ENCODE measurements at places on chromosomes 3 and 15.
A peak's percentile ranks its signal among the peaks of the same experiment; 100 is the strongest.

GRCh38 chr3:62723166-62723913, 151.9 kb downstream of the CADPS start:
- DNase-seq = no peak

- DNase-seq = no peak
Observed at GRCh38 chr15:26967719-26968269, 3.2 kb upstream of the GABRG3 start.

- no peak for DNase-seq
Observed at GRCh38 chr3:111822804-111823203, 36.3 kb upstream of the PHLDB2 start.

GRCh38 chr15:64501396-64501715, 41.0 kb downstream of the ZNF609 start:
- no peak for DNase-seq

GRCh38 chr15:72284781-72285180, 12.4 kb upstream of the PARP6 start:
- no peak for DNase-seq

- no peak for DNase-seq
Observed at GRCh38 chr3:103698646-103699045, 1263.8 kb downstream of the ZPLD1 start.

GRCh38 chr3:135140591-135140990, 345.5 kb downstream of the EPHB1 start:
- no peak for DNase-seq

DNA sequence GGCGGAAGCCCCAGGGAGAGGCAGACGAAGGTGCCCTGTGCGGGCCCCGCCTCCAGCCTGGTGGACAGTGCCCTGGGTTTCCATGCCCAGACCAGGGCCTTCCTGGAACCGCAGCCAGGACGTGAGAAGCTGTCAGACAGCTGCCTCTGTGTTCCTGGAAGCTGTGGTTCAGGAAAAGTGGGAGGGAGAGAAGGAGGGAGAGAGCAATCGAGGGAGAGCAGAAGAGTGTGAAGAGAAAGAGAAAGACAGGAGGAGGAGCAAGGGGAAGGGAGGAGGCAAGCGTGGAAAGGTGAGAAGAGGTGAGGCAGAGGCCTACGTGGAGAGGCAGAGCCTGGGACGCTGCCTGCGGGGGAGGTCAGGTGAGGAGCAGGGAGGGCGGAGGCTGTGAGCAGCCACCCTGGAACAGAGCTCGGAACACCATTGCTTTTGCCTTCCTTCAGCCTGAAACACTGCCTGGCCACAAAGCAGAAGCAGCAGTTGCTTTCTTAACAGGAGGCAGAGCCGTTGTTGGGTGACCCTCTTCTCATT, 18.6 kb downstream of the ZDHHC19 start:
- no peak for DNase-seq

GRCh38 chr3:146160964-146161662, at the start of gene PLOD2:
PLOD2 (minus strand) TSS chr3:146161184; CDS start chr3:146160989, 195 bp downstream.
- peak; percentile 93 for DNase-seq

GRCh38 chr15:19899021-19899824, 642.4 kb downstream of the GOLGA6L6 start:
- DNase-seq = no peak

- no peak for DNase-seq
Observed at GRCh38 chr15:35330916-35331315, 215.0 kb downstream of the DPH6 start.

GRCh38 chr3:126381966-126382365, 12.7 kb upstream of the CFAP100 start:
- DNase-seq = no peak

GRCh38 chr15:86165265-86166211, 85.9 kb downstream of the AGBL1 start:
- no peak for DNase-seq

GRCh38 chr3:185365291-185366073, 2.5 kb downstream of the MAP3K13 start:
- DNase-seq = no peak

- DNase-seq = peak; percentile 90
Observed at GRCh38 chr3:170572665-170573253, 13.1 kb downstream of the SLC7A14 start.

GRCh38 chr15:101652786-101653430, 727 bp upstream of the TM2D3 start:
- DNase-seq = no peak

DNA sequence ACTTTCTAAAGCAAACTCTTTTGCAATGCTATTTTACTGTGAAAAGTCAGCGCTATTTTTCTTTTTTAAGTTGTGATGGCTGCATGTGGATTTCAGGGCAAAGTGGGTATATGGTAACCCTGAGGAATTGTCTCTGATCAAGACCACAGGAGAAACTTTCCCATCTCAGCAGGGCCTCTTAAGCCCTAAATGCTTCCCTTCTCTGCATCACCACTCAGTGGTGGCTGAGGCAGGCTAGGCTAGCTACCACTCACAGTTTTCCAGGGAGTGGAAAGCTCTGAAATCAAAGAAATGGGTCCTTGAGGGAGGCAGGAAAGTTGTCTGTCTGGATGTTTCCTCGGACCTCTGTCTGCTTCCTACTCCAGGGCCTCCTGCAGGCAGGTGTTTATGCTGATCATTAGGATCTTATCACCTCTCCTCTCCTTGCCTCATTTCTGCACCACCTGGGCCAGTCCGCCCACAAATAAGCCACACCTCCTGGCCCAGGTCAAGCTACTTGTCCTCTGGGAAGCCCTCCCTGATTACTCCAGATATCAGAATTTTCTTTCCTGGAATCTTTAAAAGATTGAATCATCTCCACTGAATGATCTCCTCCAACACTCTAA, 37.0 kb downstream of the CEMIP start:
- no peak for DNase-seq

- DNase-seq = peak; percentile 46
Observed at GRCh38 chr3:30231277-30232141, 374.9 kb upstream of the TGFBR2 start.

DNA sequence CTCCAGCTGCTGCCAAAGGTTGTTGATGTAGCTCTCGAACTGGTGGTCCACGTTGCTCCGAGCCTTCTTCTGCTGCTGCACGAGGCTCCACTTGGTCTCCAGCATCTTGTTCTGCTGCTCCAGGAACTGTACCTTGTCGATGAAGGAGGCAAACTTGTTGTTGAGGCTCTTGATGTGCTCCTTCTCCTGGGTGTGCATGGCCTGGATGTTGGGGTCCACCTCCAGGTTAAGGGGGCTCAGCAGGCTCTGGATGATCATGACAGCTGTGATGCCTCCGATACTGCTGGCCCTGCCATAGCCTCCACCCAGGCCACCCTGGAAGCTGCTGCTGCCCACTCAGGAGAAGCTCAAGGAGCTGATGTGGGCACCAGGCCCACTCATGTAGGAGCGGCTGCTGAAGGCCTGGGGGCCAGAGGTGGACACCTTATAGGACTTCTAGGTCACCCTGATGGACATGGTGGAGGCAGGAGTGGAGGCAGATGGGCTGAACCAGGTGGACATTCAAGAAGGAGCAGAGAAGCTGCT, 14.9 kb upstream of the PSTPIP1 start:
- no peak for DNase-seq

- no peak for DNase-seq
Observed at GRCh38 chr3:60514866-60515265, 736.4 kb downstream of the FHIT start.

- no peak for DNase-seq
Observed at GRCh38 chr3:66956742-66957141, 41.4 kb upstream of the KBTBD8 start.

DNA sequence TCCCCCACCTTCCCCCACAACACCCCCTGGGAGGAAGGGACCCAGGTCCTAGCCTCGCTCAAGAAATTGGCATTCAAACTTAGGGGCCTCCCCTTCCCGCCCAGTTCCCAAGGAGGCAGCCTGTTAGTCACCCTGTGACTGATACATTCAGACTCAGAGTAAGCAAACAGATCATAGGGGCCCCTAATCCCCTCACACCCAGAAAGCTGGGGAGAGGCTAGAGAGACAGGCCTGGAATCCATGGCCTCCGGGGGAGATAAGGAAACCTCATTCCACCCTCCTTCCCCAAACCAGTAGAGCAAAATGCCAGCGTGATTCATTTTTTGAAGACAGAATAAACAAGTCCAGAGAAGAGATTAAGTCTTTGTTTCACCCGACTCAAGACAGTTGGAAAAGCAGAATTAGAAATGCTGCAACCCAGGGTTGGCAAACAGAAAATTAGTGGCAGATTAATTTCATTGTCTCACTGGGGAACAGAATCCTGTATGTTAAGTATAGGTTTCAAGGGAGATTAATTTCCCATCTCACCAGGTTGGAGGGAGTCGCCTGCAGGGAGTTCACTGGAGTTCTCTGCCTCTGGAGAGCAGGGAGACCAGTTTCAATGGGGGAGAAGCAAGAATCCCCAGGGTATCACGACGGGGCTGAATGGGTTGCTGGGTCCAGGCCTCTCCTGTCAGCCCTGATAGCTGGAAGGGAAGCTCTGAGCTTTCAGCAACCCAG, 268.3 kb downstream of the UACA start:
- DNase-seq = peak; percentile 88

DNA sequence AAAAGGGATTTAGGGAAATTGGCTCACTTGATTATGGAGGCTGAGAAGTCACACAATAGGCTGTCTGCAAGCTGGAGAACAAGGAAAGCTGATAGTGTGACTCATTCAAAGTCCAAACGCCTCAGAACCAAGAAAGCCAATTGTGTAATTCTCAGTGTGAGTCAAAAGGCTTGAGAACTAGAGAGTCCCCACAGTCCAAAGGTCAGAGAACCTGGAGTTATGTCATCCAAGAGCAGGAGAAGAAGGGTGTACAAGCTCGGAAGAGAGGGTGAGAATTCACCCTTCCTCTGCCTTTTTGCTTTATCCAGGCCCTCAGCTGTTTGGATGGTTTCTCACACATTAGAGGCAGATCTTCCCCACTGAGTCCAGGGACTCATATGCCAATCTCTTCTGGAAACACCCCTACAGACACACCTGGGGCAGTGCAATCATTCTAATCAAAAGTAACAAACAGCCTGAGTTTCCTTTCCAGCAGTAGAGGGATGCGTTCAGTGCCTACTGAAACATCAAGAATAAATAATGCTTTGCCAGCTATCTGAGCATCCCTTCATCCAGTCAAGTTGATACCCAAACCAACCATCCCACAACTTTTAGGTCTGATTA, 271.5 kb downstream of the SATB1 start:
- DNase-seq = peak; percentile 79

- no peak for DNase-seq
Observed at GRCh38 chr3:127015282-127016042, 32.5 kb downstream of the PLXNA1 start.

DNA sequence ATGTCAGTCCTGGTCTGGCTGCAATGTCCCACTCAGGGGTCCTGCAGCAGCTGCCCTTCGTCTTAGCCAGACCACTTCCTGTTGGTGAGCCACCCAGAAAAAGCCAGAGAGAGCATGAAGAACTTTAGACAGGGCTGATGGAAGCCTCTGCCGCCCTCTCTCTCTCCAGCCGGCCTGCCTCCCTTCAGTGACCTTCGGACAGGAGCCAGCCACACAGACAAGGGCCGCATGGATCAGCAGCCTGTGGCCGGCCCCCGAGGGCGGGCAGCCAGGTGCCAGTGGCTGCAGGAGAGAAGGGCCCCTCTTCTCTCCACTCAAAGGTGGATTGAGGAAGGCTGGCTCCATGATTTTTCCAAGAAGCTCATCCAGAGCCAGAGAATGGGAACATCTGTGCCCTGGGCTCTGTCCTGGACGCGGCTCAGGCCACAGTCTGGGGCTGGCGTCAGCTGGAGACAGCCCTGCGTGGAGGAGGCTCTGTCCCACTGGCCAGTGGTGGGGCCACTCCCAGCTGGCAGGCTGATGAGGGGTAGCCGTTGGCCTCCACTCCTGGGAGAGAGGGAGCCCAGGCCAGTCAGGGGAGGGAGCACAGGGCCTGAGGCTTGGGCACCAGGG, 42.9 kb downstream of the ISG20 start:
- no peak for DNase-seq

- no peak for DNase-seq
Observed at GRCh38 chr15:85692321-85692720, 102.4 kb downstream of the KLHL25 start.

DNA sequence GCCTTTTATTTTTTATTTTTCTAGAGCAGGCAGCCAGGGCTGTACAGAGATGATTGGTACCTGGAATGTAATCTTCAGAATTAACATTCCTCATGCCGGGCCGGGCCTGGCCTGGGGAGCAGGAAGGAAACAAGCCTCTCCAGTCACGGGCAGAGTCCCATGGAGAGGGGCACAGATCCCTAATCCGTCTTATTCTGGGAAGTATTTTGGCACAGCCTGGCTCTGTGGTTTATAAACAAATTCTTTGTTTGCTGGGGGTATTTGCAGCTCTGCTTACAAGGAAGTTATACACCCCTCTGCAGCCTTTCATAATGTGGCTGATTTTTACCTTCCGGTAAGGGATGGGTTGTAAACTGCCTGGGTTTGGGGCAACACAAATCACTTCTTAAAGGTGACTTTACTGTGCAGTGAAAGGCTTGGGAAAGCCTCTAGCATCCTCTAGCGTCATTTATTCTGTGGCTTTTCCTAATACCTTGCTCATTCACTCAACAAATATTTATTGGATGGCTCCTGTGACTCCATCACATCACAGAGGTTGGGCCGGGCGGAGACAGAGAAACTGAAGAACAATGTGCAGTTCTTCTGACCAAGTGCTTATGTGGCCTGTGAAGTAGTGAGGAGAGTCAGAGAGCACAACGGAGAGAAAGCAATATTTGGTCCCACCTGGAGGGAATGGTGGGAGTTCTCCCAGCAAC, 2.7 kb downstream of the SLC6A20 start:
- no peak for DNase-seq

DNA sequence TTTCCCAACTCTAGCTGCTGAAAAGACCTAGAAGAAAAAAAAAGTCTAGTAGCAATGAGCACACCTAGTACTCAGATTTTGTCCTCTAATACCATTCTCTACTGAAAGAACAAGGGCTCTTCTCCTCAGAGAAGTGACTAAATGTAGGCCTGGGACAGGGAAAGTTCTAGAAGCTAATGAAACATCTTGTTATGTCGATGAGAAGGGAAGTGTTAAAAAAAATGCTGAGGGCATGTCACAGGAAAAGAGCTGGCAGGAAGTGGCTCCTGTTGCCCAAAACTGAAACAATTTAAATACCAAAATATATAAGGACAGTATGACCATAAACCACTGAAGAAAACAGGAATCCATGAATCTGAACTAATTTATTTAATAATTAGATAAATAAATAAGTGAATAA, 581.4 kb upstream of the TBL1XR1 start:
- DNase-seq = no peak

DNA sequence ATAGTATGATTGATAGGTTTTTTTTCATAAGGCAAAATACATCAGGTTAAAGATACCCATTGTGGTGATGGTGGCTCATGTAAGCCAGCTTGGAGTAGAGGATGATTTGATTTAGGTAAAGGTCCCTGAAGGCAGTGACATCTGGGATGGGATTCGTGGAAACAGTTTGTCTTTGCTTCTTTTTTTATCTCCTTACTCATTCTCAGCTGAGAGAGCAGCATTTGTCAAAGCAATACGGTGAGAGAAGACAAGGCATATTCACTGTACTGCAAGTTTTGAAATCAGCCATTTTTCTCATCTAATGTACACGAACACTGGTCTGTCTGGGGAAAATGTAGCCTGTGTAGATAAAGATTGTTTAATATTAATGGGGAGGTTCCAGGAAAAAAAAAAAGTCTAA, 749.1 kb downstream of the SQOR start:
- DNase-seq = no peak

- DNase-seq = no peak
Observed at GRCh38 chr3:172676196-172676922, 34.5 kb downstream of the NCEH1 start.

Measured in cardiac fibroblast (primary cell).